Activated T-helper 17 cell treated with anti-CD3 and anti-CD28 coated beads, Interleukin-2, amount 50 U/mL, for 72 hours (primary cell): ENCODE measurements at places on chromosomes 1 and 21.
A peak's percentile ranks its signal among the peaks of the same experiment; 100 is the strongest.

GRCh38 chr1:200380589-200381021 is 29.2 kb downstream of the ZNF281 start:
- H3K36me3 ChIP-seq: no peaks in the 10 kb centered on the region
- peak; percentile 93 for ATAC-seq
- no peak overlapping the region for H3K4me3 ChIP-seq
- H3K27ac ChIP-seq: no peak overlapping the region

DNA sequence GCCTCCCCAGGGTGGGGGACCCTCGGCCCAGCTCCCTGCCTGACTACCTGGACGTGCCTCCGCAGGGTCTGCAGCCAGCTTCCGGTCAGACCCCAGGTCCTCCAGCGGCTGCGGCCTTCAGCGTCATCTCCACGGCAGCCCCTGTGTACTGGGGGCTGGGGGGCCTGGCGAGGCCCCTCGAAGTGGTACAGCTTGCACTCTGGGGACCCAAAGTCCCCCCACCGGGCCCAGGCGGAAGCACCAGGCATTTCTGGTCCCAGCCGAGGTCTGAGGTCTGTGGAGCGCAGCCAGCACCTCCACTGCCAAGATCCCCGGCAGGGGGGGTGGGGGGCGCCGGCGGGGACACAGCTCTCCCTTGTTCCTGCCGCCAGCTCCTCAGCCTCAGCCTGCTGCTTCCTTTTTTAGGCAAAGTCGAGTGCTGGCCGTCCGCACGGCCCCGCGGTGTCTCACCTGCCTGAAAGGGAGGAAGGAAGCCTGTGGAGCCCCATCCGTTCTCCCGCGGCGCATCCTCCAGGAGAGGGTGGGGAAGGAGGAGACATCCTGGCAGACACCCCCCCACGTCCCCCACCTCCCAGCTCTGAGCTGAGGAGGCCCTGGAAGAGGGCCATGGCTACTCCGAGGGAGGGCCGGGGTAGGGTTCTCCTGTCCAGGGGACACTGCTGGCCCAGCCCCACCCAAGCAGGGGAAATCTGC is 1.2 kb upstream of the VWA1 start:
- ATAC-seq: no peak
- no peak overlapping the region for H3K27ac ChIP-seq
- peaks cover 3% of the 10 kb centered on the region for H3K27me3 ChIP-seq
- peak overlapping the region; percentile 55 for H3K4me3 ChIP-seq
- H3K36me3 ChIP-seq: no peaks in the 10 kb centered on the region

DNA sequence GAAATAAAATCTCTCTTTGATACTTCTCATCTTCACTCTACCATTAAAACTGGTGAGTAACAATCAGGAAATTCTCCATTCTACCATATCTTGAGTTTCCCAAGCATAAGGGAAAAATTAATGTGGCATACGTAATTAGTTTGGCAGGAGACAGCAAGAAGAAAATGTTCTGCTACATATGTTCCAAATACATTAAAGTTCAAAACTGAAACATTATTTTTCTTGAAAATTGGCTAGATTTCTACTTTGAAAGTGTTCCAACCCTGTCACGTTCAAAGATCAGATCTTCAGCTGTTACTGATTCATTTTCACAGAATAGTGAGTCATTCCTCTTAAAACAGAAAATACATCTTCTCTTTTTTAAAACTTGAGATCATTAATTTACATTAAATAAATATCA is 48.5 kb downstream of the PIGK start:
- H3K27me3 ChIP-seq: no peaks in the 10 kb centered on the region
- no peak overlapping the region for H3K27ac ChIP-seq
- peaks cover 10% of the 10 kb centered on the region for H3K4me1 ChIP-seq
- no peak overlapping the region for H3K4me3 ChIP-seq
- no peak for ATAC-seq

DNA sequence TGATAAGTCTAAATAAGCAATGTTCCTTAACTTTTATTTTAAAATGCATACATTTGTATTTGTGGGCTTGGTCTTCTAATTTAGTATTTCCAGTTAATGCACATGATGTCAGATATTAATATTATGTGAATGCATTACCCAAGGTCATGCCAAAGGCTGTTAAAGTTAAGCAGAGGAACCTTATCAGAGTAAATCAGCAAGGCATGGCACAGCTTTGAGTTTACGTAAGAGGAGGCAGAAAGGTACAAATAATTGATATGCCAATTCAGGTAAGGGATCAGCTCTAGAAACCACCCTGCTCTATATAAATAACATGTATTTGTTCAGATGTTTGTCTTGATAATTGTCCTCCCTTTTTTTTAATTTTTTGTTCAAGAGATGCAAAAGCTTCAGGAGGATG is 64.5 kb upstream of the CHRM3 start:
- H3K4me3 ChIP-seq: no peak overlapping the region
- peaks cover 8% of the 10 kb centered on the region for H3K27me3 ChIP-seq
- no peak for ATAC-seq
- H3K4me1 ChIP-seq: no peaks in the 10 kb centered on the region

GRCh38 chr1:8358241-8358896 is 40.5 kb downstream of the SLC45A1 start:
- no peak for ATAC-seq
- peaks cover 70% of the 10 kb centered on the region for H3K36me3 ChIP-seq
- H3K4me1 ChIP-seq: peaks cover 4% of the 10 kb centered on the region
- no peaks in the 10 kb centered on the region for H3K27me3 ChIP-seq
- H3K4me3 ChIP-seq: no peak overlapping the region

GRCh38 chr1:224615861-224616755 is at the start of gene CNIH3:
Gene CNIH3 (plus strand): TSS chr1:224616317. CDS start chr1:224617175, 858 bp downstream.
- peak within 1 kb of the TSS; percentile 78 for H3K4me3 ChIP-seq
- peak; percentile 44 for ATAC-seq
- no peaks in the 10 kb centered on the region for H3K36me3 ChIP-seq

DNA sequence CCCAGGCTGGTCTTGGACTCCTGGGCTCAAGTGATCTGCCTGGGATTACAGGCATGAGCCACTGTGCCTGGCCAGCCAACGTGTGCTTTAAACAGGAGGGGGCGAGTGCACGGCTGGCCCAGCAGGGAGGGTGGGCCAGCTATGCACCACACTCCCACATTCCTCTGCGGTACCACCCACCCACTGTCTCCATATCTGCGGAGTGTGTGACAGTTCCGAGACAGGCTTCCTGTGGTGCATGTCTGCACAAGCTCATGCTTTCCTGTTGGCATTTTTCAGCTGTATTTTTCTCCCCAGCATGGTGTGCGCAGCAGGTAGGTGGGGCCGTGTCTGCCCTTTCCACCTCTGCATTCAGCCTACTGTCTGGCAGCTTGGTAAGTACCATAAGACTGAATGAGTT is 183.3 kb downstream of the AJAP1 start:
- no peak overlapping the region for H3K27ac ChIP-seq
- ATAC-seq: no peak
- H3K36me3 ChIP-seq: no peaks in the 10 kb centered on the region
- no peak overlapping the region for H3K4me3 ChIP-seq
- H3K27me3 ChIP-seq: peaks cover 19% of the 10 kb centered on the region

DNA sequence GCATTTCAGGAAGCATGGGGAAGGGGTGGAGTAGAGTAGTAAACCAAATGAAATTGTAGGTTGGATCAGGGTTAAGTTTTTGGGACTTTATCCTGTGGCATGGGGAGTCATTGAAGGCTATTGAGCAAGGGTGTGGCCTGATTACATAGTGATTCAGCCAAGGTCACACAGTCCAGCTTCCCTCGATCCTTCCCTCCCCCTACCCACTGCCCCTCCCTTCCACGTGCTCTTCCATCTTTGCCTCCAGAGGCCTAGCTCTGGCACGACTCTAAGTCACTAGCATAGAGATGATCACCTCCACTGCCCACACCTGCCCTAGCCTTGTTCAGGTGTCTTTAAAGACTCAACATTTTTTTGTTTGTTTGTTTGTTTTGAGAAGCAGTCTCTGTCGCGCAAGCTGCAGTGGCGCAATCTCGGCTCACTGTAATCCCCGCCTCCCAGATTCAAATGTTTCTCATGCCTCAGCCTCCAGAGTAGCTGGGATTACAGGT is 37.2 kb upstream of the SLC9A1 start:
- no peak overlapping the region for H3K27ac ChIP-seq
- no peaks in the 10 kb centered on the region for H3K4me1 ChIP-seq
- ATAC-seq: no peak
- no peaks in the 10 kb centered on the region for H3K27me3 ChIP-seq
- H3K4me3 ChIP-seq: no peak overlapping the region
- no peaks in the 10 kb centered on the region for H3K36me3 ChIP-seq

GRCh38 chr1:40607921-40608320 is 57.6 kb downstream of the RIMS3 start:
- H3K27ac ChIP-seq: peak overlapping the region; percentile 46
- no peak overlapping the region for H3K4me3 ChIP-seq
- H3K27me3 ChIP-seq: no peaks in the 10 kb centered on the region
- no peak for ATAC-seq

DNA sequence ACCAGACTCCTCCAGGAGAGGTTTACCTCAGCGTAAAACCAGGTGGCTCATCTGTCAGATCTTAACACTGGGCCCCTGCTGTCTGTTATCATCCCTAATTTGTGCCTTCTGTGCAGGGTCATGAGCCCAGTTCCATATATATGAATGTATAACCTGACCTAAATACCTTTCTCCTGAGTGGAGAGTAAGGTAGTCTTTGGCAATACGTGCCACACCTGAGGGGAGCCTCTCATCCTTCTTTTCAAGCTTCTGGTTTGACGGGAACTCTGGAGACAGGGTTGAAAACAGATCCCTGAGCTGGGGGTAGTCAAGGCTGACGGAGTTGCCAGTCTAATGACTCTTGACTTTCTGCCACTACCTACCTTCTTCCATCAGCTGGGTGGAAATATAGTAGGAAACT is 4.1 kb downstream of the SFT2D2 start:
- ATAC-seq: no peak
- peaks cover 83% of the 10 kb centered on the region for H3K36me3 ChIP-seq
- H3K4me3 ChIP-seq: peak overlapping the region; percentile 93
- H3K27ac ChIP-seq: peak overlapping the region; percentile 10

GRCh38 chr21:42293649-42294272 is 21.4 kb downstream of the TFF3 start:
- H3K27me3 ChIP-seq: no peaks in the 10 kb centered on the region
- no peak overlapping the region for H3K4me3 ChIP-seq
- H3K36me3 ChIP-seq: peaks cover 25% of the 10 kb centered on the region
- no peak for ATAC-seq

DNA sequence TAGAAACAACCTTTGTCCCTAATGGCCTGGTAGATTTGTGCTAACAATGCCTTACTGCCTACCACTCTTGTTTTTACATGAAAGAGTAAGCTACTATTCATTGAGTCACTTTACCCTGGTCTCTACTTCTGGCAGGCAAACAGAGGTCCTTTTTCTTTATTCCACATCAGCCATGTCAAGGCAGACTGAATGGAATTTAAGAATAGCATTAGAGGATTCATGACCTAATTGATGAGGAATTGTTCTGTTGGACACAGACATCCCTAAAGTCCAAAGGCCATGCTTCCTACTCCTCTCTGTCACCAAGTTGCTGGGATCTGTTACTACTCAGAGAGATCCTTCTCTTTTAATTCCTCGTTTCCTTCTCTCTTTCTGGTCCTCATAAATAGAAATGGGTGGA is 229.1 kb upstream of the ZP4 start:
- no peaks in the 10 kb centered on the region for H3K4me1 ChIP-seq
- H3K4me3 ChIP-seq: no peak overlapping the region
- ATAC-seq: no peak

GRCh38 chr1:96482616-96483015 is 239.0 kb upstream of the PTBP2 start:
- no peaks in the 10 kb centered on the region for H3K27me3 ChIP-seq
- H3K36me3 ChIP-seq: no peaks in the 10 kb centered on the region
- no peak for ATAC-seq
- no peak overlapping the region for H3K4me3 ChIP-seq
- H3K27ac ChIP-seq: no peak overlapping the region

GRCh38 chr1:67137307-67137753 is 2.6 kb upstream of the C1orf141 start:
- peaks cover 8% of the 10 kb centered on the region for H3K27me3 ChIP-seq
- H3K27ac ChIP-seq: no peak overlapping the region
- H3K36me3 ChIP-seq: no peaks in the 10 kb centered on the region
- no peak for ATAC-seq
- no peak overlapping the region for H3K4me3 ChIP-seq

DNA sequence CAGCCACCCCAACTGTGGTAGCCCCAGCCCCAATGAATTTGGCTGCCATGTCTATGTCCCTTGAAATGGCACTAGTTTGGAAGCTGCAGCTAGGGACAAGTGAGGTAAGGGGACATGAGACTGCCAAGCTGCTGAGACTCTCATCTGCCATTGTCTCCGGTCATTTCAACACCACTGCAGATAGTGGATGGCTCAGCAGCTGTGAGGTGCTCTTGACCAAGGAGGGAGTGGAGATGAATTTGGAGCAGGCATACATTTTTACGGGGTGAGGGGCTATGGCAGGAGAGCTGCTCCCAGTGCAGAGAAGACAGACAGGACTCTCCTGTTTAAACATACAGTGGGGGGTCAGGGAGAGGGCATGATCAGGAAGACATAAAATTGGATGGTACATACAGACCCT is 315.5 kb upstream of the CAMK1G start:
- no peaks in the 10 kb centered on the region for H3K4me1 ChIP-seq
- H3K27me3 ChIP-seq: no peaks in the 10 kb centered on the region
- no peaks in the 10 kb centered on the region for H3K36me3 ChIP-seq
- no peak overlapping the region for H3K4me3 ChIP-seq
- no peak for ATAC-seq

DNA sequence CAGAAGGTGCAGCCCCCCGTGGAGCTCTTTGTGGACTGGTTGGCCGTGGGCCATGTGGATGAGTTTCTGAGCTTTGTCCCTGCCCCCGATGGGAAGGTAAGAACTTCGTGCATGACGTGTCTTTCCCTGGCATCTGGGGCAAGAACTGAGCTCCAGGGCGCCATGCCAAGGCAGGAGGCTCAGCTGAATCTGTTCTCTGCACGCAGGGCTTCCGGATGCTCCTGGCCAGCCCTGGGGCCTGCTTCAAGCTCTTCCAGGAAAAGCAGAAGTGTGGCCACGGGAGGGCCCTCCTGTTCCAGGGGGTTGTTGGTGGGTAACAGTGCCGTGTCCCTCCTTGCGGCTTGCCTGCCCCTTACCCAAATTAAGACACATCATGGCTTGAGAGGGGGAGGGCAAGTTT is 27.7 kb downstream of the PADI3 start:
- no peaks in the 10 kb centered on the region for H3K4me1 ChIP-seq
- no peaks in the 10 kb centered on the region for H3K36me3 ChIP-seq
- H3K4me3 ChIP-seq: no peak overlapping the region
- H3K27me3 ChIP-seq: peaks cover 21% of the 10 kb centered on the region
- no peak overlapping the region for H3K27ac ChIP-seq
- no peak for ATAC-seq
